ENCODE measurements at places on chromosomes 3 and 15. TPM values are rescaled to one million over a fixed set of nuclear protein-coding genes. Genes with fewer than 3 reads are reported as not detected.

Gene CIP2A
- 16.2 TPM for total RNA-seq

Gene BFSP2
- total RNA-seq, result not detected

Gene C3orf52
- 14.5 TPM for total RNA-seq

Gene PLOD2
- total RNA-seq, result 9.9 TPM
